ENCODE measurements at places on chromosomes 3 and 15.

- DNase-seq = no peak
Measured at GRCh38 chr15:89633585-89633984, 21.7 kb downstream of the KIF7 start.

GRCh38 chr3:196440696-196441095 lies 8.5 kb upstream of the UBXN7 start:
- DNase-seq = no peak

- no peak for DNase-seq
Measured at GRCh38 chr3:59191651-59192050, 141.8 kb upstream of the CFAP20DC start.

DNA sequence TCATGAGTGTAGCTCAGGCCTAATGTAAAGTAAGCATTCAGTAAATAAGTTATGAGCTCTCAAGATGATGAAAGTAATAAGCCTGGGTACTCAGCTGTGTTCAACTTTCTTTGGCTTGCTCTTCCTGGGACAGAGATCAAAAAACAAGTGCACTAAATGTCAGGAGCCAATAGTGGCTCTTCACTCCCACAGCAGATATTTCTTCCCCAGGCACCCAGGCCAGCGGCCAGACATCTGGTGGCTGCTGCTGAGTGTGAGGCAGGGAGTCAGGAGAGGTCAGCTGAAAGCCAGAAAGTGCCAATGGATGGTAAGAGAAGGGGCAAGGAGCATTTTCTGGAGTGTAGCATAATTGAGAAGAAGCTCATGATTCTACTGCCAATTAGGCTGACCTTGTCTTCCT lies 18.2 kb upstream of the ITGA11 start:
- no peak for DNase-seq

DNA sequence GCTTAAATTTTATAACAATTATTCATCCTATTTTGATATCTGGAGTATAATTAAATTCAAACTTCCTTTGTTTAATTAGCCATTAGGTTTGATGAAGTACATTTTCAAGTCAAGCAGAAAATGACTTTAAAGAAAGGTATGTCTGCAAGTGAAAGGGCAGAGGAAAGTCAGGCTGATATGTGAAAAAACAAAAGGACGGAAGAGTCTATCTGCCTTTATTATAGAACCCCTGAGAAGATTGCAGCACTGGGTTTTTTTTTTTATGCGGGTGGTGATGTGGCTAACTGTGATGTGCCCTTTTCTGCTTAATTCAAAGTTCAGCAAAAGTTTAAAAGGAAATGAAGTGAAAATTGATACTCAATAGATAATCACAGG lies 83.2 kb downstream of the COL8A1 start:
- DNase-seq = no peak

- no peak for DNase-seq
Measured at GRCh38 chr15:61336026-61336638, 107.0 kb upstream of the RORA start.

DNA sequence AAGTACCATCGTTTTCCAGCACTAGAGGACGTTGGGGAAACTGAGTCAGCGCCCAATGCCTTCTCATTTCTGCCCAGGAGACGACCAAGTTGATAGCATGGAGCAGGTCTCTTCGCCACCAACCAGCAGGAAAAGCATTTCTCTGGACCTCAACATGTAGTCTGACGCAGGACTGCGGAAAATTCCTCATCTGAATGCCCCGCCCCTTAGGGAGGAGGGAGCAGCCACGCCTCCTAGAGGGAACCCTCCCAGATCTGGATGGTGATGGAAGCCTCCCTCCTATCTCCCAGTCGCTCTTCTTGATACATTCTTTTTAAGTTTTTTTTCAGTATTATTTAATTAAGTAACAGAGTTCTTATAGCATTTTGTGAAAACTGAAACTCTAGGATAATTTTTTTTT lies 17.4 kb upstream of the MINDY4B start:
- DNase-seq = no peak

GRCh38 chr15:59936741-59937140 lies 67.4 kb upstream of the FOXB1 start:
- DNase-seq = no peak

DNA sequence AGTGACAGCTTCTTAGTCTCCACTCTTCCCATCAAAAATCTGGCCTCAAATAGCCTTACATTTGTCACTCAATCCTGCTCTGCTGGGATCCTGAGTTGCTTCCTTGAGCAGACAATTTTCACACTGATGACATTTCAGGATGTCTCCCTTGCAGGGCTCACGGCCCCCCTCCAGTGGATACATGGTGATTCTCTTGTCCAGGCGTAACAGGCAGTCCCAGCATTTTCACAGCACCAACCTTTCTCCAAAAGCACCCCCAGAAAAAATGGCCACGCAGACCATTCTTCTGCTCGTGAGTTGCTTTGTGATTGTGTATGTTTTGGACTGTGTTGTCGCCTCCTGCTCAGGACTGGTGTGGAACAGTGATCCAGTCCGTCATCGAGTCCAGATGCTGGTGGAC lies 47.4 kb upstream of the WNT7A start:
- DNase-seq = no peak

GRCh38 chr15:73493922-73494321 lies 51.0 kb downstream of the REC114 start:
- no peak for DNase-seq

DNA sequence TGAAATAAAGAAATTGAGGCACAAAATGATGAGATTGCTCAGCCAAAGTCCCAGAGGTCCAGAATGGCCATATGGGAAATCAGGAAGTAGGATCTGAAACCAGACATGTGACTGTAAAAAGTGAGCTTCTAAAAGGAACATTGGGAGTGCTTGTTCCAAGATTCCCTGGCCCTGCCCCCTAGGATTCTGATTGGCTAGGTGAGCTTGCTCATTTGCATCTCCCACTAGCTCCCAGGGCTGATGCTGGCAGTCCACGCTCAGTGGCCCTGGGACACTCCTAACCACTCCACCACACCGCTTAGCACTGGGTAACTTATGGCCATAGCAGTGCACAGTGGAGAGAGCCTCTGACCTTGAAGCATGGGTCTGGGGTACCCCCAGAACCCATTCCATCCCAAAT lies 326.7 kb downstream of the NTRK3 start:
- DNase-seq = no peak

DNA sequence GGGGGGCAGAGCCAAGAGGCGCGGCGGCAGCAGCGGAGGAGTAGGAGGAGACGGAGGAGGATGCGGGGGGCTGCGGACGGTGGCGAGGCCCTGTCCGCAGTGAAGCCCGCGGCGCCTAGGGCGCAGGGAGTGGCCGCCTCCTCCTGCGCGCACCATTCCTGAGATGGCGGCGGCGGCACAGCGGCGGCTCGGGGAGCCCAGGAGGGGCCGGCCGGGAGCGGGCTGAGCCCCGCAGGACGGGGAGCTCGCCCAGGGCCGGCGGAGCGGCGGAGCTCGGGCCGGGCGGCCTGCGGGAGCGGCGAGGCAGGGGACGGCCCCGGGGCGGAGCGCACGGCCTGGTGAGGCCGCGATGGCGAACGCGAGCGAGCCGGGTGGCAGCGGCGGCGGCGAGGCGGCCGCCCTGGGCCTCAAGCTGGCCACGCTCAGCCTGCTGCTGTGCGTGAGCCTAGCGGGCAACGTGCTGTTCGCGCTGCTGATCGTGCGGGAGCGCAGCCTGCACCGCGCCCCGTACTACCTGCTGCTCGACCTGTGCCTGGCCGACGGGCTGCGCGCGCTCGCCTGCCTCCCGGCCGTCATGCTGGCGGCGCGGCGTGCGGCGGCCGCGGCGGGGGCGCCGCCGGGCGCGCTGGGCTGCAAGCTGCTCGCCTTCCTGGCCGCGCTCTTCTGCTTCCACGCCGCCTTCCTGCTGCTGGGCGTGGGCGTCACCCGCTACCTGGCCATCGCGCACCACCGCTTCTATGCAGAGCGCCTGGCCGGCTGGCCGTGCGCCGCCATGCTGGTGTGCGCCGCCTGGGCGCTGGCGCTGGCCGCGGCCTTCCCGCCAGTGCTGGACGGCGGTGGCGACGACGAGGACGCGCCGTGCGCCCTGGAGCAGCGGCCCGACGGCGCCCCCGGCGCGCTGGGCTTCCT lies at the start of gene GPR27:
TSS of gene GPR27 (plus strand) at position 155 of the 909 bp plus-strand sequence. CDS start at position 350, 195 bp downstream.
- DNase-seq = no peak

- no peak for DNase-seq
Measured at GRCh38 chr3:121626495-121626894, 33.3 kb downstream of the FBXO40 start.

DNA sequence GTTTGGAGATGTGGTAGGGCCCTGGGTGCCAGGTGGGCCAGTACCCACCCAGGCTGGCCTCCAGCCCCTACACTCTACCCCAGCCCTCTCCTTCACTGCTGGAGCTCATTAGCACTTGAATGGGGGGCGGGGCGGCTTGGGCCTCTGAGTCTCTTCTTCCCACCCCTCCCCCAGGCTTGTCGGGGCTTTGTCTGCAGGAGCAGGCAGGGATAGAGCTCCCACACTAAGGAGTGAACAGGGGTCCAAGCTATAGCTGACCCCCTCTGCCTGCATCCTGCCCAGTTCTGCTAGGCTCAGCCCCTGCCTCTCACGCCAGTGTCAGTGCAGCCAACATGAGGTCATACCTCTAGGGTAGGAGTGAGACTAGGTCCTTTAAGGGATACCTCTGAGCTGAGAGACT lies 5.2 kb downstream of the GNAI2 start:
- DNase-seq = no peak

GRCh38 chr3:187743195-187744141 lies 1.8 kb downstream of the BCL6 start:
- DNase-seq = peak; percentile 86

GRCh38 chr3:143978263-143978631 lies 6.6 kb downstream of the DIPK2A start:
- DNase-seq = no peak

GRCh38 chr3:113242096-113242581 lies 30.8 kb downstream of the BOC start:
- DNase-seq = no peak

DNA sequence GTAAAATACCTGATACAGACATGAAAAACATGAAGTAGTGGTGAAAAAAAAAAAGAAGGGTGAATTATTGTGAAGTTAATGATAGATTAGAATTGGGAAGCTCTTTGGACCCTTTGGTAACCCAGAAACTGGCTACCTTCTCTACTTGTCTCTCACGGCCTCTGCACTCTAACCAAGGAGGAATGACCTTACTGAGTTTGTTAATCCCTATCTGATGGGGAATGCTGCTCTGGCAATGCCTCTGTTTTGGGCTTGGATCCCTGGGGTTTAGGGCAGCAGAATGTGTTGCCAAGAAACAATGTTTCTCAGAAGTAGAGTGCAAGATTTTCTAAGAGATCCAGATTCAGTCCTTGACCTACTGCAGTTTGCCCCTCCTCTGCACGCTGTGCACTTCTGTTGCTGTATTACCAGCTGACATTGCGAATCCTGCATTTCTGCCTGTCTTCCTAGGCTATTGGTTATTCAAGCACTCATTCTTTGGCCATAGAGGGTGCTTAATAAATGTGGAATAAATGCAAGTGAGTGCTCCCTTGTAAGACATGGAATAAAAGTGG lies 49.2 kb upstream of the MAP3K13 start:
- no peak for DNase-seq

- DNase-seq = no peak
Measured at GRCh38 chr3:125154800-125155269, 57.7 kb downstream of the SLC12A8 start.

DNA sequence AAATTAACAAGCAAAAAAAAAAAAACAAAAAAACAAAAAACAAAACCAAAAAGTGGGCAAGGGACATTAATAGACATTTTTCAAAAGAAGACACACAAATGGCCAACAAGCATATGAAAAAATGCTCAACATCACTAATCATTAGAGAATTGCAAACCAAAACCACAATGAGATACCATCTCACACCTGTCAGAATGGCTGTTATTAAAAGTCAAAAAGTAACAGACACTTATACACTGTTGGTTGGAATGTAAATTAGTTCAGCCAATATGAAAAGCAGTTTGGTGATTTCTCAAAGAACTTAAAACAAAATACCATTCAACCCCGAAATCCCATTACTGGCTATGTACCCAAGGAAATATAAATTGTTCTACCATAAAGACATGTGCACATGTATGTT lies 222.4 kb upstream of the CD96 start:
- no peak for DNase-seq

DNA sequence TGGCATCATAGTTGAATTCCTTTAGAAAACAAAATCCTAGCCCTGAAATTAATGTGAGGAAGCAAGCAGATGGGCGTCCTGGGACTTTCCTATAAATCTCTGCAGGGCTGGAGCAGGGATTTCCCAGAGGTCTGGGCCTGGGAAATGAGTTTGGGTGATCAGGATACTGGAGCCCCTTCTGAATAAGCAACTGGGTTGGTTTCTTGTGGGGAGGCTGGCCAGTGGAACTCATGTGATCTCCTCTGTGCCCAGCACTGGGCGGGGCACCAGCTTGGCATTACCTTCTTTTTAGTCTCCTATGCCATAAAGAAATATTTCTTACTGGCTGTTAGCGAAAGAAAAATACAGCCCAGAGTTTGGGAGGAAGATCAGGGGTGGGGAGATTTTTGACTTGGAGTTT lies 1.7 kb downstream of the THSD4 start:
- DNase-seq = no peak

DNA sequence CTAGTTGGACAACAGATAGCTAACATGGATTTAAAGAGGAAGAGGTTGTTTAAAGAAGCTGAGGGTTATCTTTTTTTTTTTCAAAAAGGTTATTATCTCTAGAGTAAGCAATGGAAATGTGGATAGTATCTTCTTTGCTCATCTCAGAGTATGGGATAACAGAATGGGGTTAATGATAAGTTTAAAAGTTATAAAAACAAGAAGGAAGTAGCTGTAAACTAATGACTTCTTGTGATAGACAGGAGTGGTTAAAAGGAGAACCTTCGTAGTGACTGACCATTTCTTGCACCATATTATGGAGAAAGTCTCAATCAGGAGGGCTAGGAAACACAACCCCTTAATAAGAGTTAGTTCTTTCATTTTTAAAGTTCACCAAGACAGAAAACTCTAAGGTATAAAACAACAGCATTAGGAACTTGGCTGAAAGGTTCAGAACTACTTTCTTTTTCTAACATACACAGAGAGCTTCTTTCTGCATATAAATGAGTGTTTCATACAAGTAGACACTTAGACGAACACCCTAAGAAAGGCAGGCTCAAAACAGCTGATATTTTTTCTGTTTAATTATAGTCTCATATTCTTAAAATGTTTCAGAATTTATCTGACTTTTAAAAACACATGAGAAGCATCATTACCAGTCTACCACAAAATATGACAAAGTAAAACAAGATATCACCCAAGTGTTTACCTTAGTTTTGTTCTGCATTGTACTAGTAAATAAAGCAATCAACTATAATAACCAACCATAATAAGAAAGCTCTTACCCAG lies 140.0 kb downstream of the MEIS2 start:
- no peak for DNase-seq

DNA sequence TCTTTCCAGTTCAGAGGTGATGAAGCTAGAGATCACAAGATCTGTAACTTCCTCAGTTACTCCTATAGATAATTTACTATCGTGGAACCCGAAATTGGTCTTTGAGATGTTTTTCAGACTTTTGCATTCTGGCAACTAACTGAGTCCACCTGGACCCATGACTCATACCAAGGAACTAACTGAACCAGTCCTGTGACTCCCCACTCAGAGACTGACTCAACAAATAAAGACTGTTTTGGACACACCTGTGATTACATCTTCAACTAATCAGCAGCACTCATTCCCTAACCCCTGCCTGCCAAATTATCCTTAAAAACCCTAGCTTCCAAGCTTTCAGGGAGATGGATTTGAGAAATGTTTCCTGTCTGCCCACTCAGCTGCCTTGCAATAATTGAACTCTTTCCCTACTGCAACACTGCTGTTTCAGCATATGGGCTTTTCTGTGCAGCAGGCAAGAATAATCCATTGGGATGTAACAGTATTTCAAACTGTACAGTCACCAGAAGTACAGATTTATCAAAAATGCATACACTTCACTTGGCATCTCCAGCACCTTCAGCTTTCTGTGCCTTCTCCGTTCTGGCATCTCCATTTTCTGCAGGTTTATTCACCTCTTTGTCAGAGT lies 57.7 kb downstream of the GATM start:
- DNase-seq = no peak
